Left kidney (tissue), 8 donors: ENCODE measurements at places on chromosomes 2 and 18. TPM values are rescaled to one million over a fixed set of nuclear protein-coding genes. Genes with fewer than 3 reads are reported as not detected.
A peak's percentile ranks its signal among the peaks of the same experiment; 100 is the strongest.

GRCh38 chr2:152421521-152422370 is 86.8 kb downstream of the FMNL2 start:
- no peak for DNase-seq

The EML6 gene
- 20.4 TPM for polyA plus RNA-seq

The FRZB gene
- polyA plus RNA-seq = 10.9 TPM

GRCh38 chr18:76448256-76449110 is 46.6 kb downstream of the ZNF516 start:
- no peak for DNase-seq

DNA sequence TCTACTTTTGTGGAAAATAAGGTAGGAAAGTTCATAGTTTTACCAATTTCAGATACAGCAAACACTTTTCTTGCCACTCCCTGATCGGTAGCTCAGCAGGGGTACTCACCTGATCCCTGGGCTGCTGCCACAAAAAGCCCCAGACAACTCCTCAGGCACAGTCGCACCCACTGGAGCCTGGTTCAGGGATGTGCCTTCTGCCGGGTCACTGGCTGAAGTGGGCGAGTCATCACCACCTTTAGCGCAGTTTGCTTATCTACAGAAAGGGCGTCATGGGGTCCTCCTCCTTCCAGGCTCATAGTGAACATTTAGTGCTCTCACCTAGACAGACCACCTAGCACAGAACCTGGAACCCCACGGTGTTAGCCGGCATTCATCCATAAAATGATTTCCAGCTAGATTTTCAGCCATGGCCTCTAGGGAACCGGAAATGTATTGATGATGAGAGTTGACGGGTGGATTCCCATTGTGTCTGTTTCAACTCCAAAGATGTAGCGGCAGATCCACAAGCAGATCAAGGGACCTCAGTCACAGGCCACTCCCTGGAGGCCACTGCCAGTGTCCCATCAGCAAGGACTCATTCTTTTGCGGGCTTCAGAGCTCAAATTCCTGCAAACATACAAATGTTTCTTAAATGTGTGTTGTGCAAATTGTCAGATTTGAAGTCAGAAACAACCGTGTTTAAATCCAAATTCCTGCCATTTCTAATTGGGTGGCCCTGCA is 408.4 kb upstream of the SALL3 start:
- no peak for DNase-seq

- no peak for DNase-seq
Observed at GRCh38 chr2:144096531-144096930, 423.4 kb downstream of the ZEB2 start.

DNA sequence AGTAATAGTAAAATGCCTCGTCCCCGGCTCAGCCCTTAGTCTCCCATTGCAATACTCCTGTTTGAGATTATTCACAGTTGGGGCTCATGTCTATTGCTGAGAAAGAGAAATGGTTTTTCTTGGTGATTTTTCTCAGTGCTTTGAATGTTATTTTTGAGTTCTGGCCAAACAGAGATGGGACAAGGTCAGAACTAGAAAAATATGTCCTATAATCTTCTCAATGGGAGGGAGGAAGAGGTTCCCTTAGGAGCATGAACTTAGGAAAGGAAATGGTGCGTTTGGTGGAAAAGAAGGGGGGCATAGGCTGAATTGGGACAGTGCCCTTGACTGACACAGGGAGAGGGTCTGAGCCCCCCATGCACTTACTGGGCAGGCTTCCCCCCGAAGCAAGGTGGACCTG is 133.8 kb downstream of the AGAP1 start:
- DNase-seq = no peak

DNA sequence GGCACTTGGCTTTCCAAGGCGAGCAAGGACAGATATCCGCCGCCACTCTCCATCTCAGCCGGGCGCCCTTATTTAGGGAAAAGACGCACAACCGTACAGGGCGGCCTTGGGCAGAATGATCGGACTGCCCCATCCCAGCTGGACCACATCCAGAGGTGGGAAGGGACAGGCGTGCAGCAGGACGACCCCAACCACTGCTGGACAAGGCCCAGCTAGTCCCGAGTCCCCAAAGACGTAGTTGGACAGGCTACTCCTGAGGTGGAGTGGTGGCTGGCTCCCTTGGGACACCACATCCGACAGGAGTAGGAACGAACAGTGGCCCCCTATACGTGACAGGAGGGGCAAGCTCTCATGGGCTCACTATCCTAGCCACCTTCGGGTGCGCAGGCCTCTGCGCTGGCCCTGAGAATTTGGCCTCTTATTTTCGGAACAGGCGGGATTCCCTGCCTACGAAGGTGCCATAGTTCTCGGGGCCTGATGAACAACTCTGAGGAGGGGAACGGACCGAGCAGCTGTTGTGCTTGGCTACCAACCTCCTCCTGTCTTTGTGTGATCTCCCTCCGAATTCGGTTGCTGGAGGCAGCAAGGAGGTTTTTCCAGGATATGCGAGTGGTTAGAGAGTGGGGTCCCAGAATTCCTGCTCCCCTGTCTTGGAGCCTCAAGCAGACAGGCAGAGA is 2.3 kb downstream of the FEV start:
- DNase-seq = no peak

GRCh38 chr2:217902379-217903141 is 100.2 kb downstream of the TNS1 start:
- DNase-seq = peak; percentile 64

- no peak for DNase-seq
Observed at GRCh38 chr2:1715184-1716013, 28.9 kb downstream of the PXDN start.

The PPP1R1C gene
- polyA plus RNA-seq = 3.5 TPM
